ENCODE measurements at places on chromosomes 16 and 17. TPM values are rescaled to one million over a fixed set of nuclear protein-coding genes. Genes with fewer than 3 reads are reported as not detected.

DNA sequence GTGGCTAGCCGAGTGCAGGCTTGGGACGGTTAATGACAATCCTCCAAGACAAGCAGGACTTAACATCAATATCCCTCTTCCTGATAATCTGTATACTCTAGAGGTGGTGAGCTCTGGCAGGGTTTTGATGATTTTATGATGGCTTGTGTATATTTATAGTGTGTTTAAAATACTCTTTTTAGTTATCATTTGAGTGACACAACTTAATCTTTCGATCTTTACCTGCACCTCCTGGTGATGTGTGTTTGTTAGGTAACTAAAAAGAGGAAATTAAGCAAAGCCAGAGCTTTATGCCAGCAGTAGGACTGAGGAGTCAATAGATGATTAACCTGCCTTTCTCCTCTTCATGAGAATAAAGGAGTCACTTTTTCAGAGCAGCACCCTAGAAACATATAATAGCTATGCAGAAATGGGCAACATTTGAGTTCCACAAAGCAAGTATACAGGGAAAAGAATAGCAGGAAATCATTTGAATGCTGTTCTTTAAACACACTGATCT is 210.5 kb downstream of the IRX3 start:
- no peak overlapping the region for H3K27ac ChIP-seq
- no peak for DNase-seq
- H3K27me3 ChIP-seq: no peaks in the 10 kb centered on the region
- H3K36me3 ChIP-seq: no peaks in the 10 kb centered on the region

DNA sequence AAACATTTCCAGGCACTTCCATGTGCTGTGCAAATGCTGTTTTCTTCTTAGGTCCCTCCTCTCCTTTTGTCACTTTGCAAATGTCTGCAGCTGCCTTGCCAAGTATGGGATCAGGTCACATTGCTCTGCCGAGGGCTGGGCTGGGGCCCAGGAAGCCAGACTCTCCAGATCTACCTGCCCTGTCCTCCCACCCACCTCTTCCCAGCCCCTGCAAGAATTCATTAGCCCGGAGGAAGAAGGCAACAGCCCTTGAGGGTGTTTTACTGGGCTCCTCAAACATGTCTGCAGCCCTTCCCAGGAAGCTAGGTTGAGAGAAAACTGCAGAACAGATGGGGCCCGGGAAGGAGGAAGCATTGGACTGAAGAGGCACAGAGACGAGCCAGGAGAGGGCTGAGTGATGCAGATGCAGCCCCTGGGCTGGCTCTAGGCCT is 47.1 kb downstream of the WSB1 start:
- H3K27me3 ChIP-seq: no peaks in the 10 kb centered on the region
- H3K36me3 ChIP-seq: no peaks in the 10 kb centered on the region
- no peak overlapping the region for H3K4me3 ChIP-seq
- H3K27ac ChIP-seq: no peak overlapping the region
- peaks cover 13% of the 10 kb centered on the region for H3K4me1 ChIP-seq

RBFOX1 gene
- not detected for total RNA-seq

GRCh38 chr16:63717806-63718205 is 1404.1 kb downstream of the CDH11 start:
- no peaks in the 10 kb centered on the region for H3K4me1 ChIP-seq
- no peaks in the 10 kb centered on the region for H3K36me3 ChIP-seq
- H3K27ac ChIP-seq: no peak overlapping the region
- no peak for DNase-seq

DNA sequence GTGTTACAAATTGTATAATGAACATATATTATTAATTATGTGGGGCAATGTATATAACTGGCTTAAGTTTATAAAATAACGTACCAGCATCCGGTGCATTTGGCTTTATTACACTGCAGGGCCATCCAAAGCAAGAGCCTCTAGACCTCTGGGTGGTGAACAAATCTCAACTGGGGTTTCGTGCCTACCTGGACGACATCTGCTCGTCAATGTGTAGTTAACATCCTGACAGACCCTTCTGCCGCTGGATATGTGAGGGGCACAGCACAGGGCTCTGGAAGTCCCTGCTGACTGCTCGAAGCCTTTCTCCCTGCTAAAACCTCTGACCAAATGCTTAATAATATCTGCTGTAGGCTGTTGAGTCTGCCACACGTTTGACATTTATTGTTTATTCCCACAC is 2.3 kb downstream of the TMEM186 start:
- H3K36me3 ChIP-seq: no peaks in the 10 kb centered on the region

GRCh38 chr17:16486373-16487250 is 5.4 kb downstream of the LRRC75A start:
- H3K27ac ChIP-seq: peak overlapping the region; percentile 91
- peak; percentile 96 for DNase-seq
- peaks cover 30% of the 10 kb centered on the region for H3K4me1 ChIP-seq
- H3K4me3 ChIP-seq: peak overlapping the region; percentile 33
- no peaks in the 10 kb centered on the region for H3K36me3 ChIP-seq

DNA sequence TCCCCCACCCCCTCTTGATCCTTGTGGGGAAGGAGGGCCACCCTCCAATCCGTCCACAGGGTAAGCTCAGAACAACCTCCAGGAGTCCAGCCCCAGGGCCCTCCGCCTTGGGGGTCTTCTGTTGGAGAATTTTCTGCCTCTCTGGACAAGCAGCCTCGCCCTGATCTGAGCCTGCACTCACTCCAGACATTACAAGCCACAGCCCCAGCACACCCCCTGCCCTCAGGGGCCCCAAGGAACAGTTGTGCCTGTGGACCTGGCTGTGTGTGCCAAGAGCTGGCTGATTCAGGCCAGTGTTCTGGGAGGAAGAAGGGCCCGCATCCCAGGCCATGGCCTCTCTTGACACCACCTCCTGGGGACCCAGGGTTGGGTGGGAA is 477 bp upstream of the ARHGAP27 start:
- H3K4me1 ChIP-seq: peaks cover 24% of the 10 kb centered on the region
- H3K27ac ChIP-seq: no peak overlapping the region
- peaks cover 21% of the 10 kb centered on the region for H3K27me3 ChIP-seq

SDR42E1 gene
- not detected for total RNA-seq

DNA sequence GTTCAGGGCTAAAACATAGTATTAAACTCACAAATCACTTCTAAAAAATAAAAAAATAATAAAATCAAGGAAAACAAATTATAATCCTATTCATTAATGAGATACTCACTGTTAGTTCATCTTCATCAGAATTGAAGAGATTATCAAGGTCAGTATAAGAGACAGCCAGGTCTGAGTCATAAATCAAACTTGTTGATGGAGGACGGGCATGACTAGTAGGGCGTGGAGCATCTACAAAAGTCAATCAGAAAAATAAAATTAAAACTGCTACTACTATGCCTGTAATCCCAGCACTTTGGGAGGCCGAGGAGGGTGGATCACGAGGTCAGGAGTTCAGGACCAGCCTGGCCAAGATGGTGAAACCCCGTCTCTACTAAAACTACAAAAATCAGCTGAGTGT is 59.1 kb upstream of the INTS2 start:
- no peak for DNase-seq
- H3K36me3 ChIP-seq: peaks cover 40% of the 10 kb centered on the region
- H3K4me1 ChIP-seq: no peaks in the 10 kb centered on the region
- H3K27me3 ChIP-seq: no peaks in the 10 kb centered on the region
- H3K4me3 ChIP-seq: no peak overlapping the region
- no peak overlapping the region for H3K27ac ChIP-seq

DNA sequence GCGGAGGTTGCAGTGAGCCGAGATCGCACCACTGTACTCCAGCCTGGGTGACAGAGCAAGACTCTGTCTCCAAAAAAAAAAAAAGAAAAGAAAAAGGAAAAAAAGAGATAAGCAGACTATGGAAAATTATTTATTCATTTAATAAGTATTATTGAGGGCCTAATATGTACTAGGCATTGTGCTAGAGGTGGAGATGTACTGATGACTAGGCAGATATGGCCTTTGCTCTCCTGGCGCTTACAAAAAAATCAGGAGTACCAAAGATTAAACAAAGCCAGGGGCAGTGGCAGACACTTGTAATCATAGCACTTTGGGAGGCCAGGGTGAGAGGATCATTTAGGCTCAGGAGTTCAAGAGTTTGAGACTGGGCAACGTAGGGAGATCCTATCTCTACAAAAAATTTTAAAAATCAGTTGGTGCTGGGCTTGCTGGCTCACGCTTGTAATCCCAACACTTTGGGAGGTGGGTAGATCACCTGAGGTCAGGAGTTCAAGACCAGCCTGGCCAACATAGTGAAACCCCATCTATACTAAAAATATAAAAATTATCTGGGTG is 10.4 kb upstream of the TNRC6A start:
- no peak overlapping the region for H3K4me3 ChIP-seq
- no peaks in the 10 kb centered on the region for H3K27me3 ChIP-seq
- DNase-seq: no peak
- peaks cover under 1% of the 10 kb centered on the region for H3K36me3 ChIP-seq
- peaks cover 13% of the 10 kb centered on the region for H3K4me1 ChIP-seq
- H3K27ac ChIP-seq: no peak overlapping the region

DNA sequence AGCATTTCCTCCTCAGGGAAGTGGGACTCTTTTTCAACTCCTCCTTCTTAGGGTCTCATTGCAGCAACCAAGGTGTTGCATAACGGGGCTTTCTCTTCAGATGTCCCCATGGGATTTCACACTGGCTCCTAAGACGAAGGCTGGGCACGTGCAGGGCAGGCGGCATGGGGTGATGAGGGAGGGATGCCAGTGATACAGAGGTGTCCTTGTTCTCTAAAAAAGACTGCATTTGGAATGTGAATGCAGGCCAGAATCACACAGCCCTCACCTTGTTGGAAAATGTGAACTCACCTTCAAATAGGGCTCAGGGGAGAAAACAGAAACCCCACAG is 105.6 kb downstream of the XYLT1 start:
- peaks cover 51% of the 10 kb centered on the region for H3K4me1 ChIP-seq
- H3K27me3 ChIP-seq: no peaks in the 10 kb centered on the region
- DNase-seq: no peak
- no peak overlapping the region for H3K27ac ChIP-seq

- H3K27ac ChIP-seq: no peak overlapping the region
- no peak overlapping the region for H3K4me3 ChIP-seq
- no peak for DNase-seq
- peaks cover 11% of the 10 kb centered on the region for H3K4me1 ChIP-seq
Observed at GRCh38 chr17:56744721-56745120, 89.0 kb downstream of the C17orf67 start.

KRT23 gene
- total RNA-seq: not detected

GRCh38 chr17:65556910-65557348 is 4.5 kb downstream of the AXIN2 start:
- no peak overlapping the region for H3K27ac ChIP-seq
- no peak overlapping the region for H3K4me3 ChIP-seq
- H3K27me3 ChIP-seq: no peaks in the 10 kb centered on the region
- DNase-seq: no peak
- H3K36me3 ChIP-seq: peaks cover 1% of the 10 kb centered on the region
- H3K4me1 ChIP-seq: peaks cover 34% of the 10 kb centered on the region

- no peaks in the 10 kb centered on the region for H3K36me3 ChIP-seq
- peaks cover 8% of the 10 kb centered on the region for H3K4me1 ChIP-seq
- no peak overlapping the region for H3K4me3 ChIP-seq
- no peak overlapping the region for H3K27ac ChIP-seq
- peaks cover 30% of the 10 kb centered on the region for H3K27me3 ChIP-seq
Observed at GRCh38 chr17:7712111-7712771, 5.3 kb upstream of the DNAH2 start.

GRCh38 chr17:2053380-2054261 is 1.3 kb upstream of the HIC1 start:
- H3K27ac ChIP-seq: peak overlapping the region; percentile 56
- H3K36me3 ChIP-seq: no peaks in the 10 kb centered on the region
- H3K4me3 ChIP-seq: peak overlapping the region; percentile 62

AATK gene
- total RNA-seq: not detected

DNA sequence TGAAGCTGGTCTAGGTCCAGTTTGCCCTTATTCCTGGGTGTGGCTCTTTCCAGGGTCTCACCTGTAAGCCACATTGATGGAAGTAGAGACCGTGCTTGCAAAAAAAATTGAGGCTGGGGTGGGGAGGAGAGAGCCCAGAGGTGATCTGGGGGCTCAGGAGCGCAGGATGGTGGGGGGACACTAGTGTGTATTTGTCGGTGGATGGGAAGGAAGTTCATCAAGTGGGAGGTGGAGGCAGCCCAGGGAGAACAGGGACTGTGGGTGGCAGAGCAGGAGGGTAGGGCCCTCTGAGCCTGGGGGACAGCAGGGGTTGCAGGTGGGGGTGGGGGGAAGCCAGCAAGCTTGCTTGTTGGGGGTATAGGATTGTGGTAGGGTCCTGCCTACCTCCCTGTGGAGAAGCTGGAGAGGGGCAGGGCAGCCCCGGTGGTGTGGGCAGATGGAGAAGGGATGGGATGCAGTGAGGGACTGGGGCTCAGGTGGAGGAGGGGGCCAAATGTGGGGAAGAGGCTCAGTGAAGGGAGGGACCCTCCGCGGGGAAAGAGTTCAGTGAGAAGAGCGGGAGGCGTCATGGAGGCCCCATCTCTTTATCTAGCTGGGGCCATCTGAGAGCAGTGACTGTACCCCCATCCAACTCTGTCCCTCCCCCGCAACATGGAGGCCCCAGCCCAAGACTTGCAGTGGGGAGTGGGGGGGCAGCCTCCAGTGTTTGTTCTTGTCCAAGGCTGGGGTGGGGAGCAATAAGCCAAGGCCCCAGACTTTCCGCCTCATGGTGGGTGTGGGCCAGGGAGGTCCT is 17.2 kb upstream of the TMEM92 start:
- no peaks in the 10 kb centered on the region for H3K27me3 ChIP-seq
- H3K4me1 ChIP-seq: peaks cover 63% of the 10 kb centered on the region

GRCh38 chr17:36085765-36086164 is 4.2 kb downstream of the CCL3 start:
- no peak for DNase-seq
- no peak overlapping the region for H3K4me3 ChIP-seq
- H3K27ac ChIP-seq: no peak overlapping the region
- no peaks in the 10 kb centered on the region for H3K4me1 ChIP-seq
- peaks cover 10% of the 10 kb centered on the region for H3K27me3 ChIP-seq

DNA sequence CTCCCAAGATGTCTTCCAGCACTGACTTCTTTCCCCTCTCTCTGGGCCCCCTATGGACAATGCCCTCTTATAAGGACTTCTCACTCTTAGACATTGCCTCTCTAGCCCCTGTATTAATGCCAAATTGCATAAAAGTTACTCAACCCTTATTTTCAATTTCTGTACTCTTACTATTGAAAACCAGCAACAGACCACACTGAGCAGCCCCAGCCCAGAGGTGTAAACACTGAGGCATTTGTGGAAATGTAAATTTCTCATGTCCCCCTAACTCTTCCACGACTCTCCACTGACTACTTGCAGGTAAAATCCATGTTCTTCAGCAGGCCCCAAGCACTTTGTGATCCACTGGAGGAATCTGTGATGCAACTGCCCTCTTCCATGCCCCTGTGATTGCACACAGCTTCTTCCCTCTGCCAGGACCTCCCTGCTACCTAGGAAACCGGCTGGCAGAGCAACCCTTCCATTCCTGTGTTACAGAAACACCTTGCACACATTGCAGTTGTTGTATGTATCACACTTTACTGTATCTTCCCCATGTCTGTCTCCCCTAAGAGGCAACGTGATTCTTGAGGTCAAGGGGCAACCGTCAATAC is 4.4 kb downstream of the N4BP1 start:
- H3K36me3 ChIP-seq: no peaks in the 10 kb centered on the region
- H3K4me1 ChIP-seq: peaks cover 16% of the 10 kb centered on the region
- H3K27ac ChIP-seq: no peak overlapping the region
- DNase-seq: no peak
- H3K4me3 ChIP-seq: no peak overlapping the region

JMJD6 gene
- 22.7 TPM for total RNA-seq
